Myocyte (in vitro differentiated cells): ENCODE measurements at places on chromosomes 2 and 18. TPM values are rescaled to one million over a fixed set of nuclear protein-coding genes. Genes with fewer than 3 reads are reported as not detected.

CCDC150 gene
- 2.0 and 7.6 TPM in 2 replicates for total RNA-seq

SLC9A2 gene
- 0.57 and 0.75 TPM in 2 replicates for total RNA-seq

SLC14A1 gene
- total RNA-seq: not detected in 2 replicates

IHH gene
- total RNA-seq: not detected in 2 replicates

APLF gene
- total RNA-seq: 5.3 and 5.4 TPM in 2 replicates

SCYGR8 gene
- total RNA-seq: not detected in 2 replicates

SKA1 gene
- 0.10 and 0.11 TPM in 2 replicates for total RNA-seq

KCNJ3 gene
- total RNA-seq: 0.05 TPM in 1 of 2 replicates, not detected in the other

LHCGR gene
- not detected in 2 replicates for total RNA-seq

MSTN gene
- total RNA-seq: 27.5 and 34.2 TPM in 2 replicates

RAX gene
- not detected in 2 replicates for total RNA-seq

TUBB8B gene
- not detected in 2 replicates for total RNA-seq

ANKAR gene
- total RNA-seq: 5.9 and 6.4 TPM in 2 replicates

CDH2 gene
- 19.3 and 21.2 TPM in 2 replicates for total RNA-seq

RALBP1 gene
- 73.8 and 83.5 TPM in 2 replicates for total RNA-seq

RAPGEF4 gene
- 0.47 and 1.5 TPM in 2 replicates for total RNA-seq

GEN1 gene
- total RNA-seq: 10.4 and 11.3 TPM in 2 replicates

IL36A gene
- not detected in 2 replicates for total RNA-seq

IL1RL2 gene
- 0.11 TPM in 1 of 2 replicates, not detected in the other for total RNA-seq

SLC9A4 gene
- 0.24 and 0.42 TPM in 2 replicates for total RNA-seq
